ENCODE measurements at places on chromosomes 5 and 9.

DNA sequence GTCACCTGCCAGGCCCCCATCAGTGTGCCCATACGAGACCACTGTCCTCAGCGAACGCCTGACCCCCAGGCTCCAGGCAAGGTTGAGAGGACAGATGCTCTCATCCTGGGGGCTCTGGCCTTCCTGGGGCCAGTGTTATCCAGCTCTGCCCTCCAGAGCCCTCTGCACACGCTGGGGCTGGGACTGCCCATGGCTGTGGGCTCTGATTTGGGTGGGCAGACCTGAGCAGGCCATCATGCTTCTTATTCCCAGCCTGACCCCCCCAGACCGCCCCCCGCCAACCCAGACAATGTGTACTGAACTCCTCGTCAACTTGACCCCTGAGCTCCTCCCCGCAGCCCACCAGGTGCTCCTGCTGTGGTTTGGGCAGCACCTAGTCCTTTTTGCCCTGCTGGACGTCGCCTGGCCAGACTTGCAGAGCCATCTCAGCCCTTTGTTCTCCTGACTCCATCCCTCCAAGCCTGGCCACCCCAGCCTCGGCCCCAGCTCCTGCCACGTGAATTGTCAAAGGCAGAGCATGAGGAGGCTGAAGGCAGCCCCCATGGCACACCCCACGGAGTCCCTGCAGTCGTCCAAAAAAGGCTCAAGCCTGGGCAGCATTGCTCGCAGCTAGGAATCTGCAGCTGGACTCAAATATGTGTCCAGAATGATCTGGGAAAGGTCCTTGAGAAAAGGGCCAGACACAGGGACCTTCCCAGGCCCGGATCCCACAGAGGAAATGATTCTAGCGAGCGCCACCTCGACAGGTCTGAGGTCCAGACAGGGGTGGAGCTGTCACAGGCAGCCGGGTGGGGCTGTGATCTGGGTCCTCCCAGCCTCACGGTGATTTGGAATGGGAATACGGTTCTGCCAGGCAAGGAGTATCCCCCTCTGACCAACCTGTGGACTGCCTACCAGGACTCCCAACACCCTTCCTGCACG lies 87.0 kb downstream of the ADAMTS2 start:
- no peak for DNase-seq
- no peak overlapping the region for H3K4me3 ChIP-seq
- no peak overlapping the region for H3K27ac ChIP-seq
- peaks cover 27% of the 10 kb centered on the region for H3K27me3 ChIP-seq

DNA sequence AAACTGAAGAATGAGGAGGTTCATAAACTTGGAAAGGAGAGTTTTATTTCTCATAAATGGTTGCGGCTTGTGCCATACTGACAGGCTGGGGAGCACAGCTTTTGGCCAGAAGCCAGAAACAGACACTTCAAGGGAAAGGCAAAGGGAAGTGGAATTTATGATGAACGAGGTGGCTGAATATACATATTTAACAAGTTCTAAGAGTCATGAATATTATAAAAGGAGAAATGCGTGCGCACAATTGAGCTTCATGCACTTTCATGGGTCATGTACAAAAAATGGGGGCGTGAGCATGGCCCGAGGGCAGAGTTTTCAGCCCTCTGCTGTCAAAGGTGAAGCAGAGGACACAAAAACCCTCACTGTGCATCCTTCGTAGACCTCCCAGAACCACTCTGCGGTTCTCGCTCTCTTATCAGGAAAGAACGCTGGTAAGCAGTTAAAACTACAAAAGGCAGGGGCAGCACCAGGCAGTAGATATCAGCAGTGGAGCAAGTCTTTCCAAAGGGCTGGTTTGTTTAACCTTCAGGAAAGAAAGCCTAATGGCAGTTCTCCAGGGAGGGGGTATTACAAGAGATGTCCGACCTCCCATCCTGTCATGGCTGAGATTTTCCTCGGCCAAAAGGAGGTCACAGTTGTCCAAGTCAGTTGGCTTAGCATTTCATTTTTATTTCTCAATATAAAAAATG lies 29.0 kb downstream of the AUH start:
- H3K36me3 ChIP-seq, result peaks cover 6% of the 10 kb centered on the region
- H3K27ac ChIP-seq, result no peak overlapping the region
- H3K4me3 ChIP-seq, result no peak overlapping the region
- H3K4me1 ChIP-seq, result peaks cover 16% of the 10 kb centered on the region

GRCh38 chr9:127562841-127563401 lies 49.2 kb upstream of the STXBP1 start:
- DNase-seq, result no peak
- H3K4me3 ChIP-seq, result no peak overlapping the region
- H3K36me3 ChIP-seq, result peaks cover 2% of the 10 kb centered on the region
- no peak overlapping the region for H3K27ac ChIP-seq
- peaks cover 37% of the 10 kb centered on the region for H3K4me1 ChIP-seq

DNA sequence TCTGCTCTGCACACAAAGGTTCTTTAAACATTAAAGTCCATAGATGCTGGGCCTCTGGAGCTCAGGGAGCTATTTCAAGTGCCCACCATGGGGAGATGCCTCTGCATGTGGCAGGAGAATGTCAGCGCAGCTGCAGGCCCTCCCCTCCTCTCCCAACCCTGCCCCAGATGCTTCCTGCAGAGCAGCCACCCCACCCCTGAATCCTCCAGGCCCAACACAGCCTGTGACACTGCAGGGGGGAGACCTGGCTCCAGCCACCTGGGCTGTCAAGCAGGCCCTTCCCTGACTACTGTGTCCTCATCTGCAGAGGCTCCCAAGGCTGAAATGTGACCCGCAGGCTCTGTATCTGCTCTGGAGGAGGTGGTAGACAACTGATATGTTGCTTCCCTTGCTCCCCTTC lies 213.9 kb downstream of the GABBR2 start:
- DNase-seq, result no peak
- H3K4me3 ChIP-seq, result no peak overlapping the region
- H3K36me3 ChIP-seq, result no peaks in the 10 kb centered on the region
- H3K4me1 ChIP-seq, result no peaks in the 10 kb centered on the region
- H3K27ac ChIP-seq, result no peak overlapping the region

GRCh38 chr5:68384936-68385594 lies 169.5 kb downstream of the PIK3R1 start:
- H3K4me1 ChIP-seq, result peaks cover 17% of the 10 kb centered on the region
- no peak overlapping the region for H3K27ac ChIP-seq
- no peak overlapping the region for H3K4me3 ChIP-seq

GRCh38 chr9:133163504-133164172 lies at the start of gene GBGT1:
GBGT1 (minus strand) TSS chr9:133163914; CDS start chr9:133162412, 1,502 bp downstream.
- H3K4me3 ChIP-seq, result peak within 1 kb of the TSS; percentile 71
- H3K4me1 ChIP-seq, result no peaks in the 10 kb centered on the region
- no peaks in the 10 kb centered on the region for H3K36me3 ChIP-seq
- H3K27me3 ChIP-seq, result no peaks in the 10 kb centered on the region
- H3K27ac ChIP-seq, result peak within 1 kb of the TSS; percentile 42

DNA sequence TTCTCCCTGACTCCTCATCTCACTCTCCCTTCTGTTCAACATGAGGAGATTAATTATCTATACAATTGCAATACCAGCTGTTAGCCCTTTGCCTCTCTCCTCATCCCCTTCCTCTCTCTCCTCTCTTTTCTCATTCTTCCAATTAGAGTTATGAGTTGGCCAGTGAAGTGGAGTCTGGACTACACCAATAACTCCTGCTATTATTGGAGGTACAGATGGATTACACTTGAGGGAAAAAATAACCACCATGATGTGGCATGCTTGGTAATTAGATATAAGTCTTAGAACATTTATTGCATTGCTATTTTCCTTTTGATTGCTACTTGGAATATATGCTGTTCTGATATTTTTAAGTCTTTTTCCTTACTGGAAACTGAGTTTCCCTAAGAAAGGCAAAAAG lies 159.2 kb downstream of the FRMD3 start:
- H3K36me3 ChIP-seq, result no peaks in the 10 kb centered on the region
- H3K27me3 ChIP-seq, result no peaks in the 10 kb centered on the region
- H3K4me1 ChIP-seq, result no peaks in the 10 kb centered on the region
- no peak overlapping the region for H3K4me3 ChIP-seq
- no peak overlapping the region for H3K27ac ChIP-seq

GRCh38 chr5:95284572-95285408 lies at the start of gene MCTP1:
MCTP1 (minus strand) TSS chr5:95285094.
- peaks cover 5% of the 10 kb centered on the region for H3K4me1 ChIP-seq
- no peak within 1 kb of the TSS for H3K27ac ChIP-seq
- peaks cover 81% of the 10 kb centered on the region for H3K27me3 ChIP-seq

DNA sequence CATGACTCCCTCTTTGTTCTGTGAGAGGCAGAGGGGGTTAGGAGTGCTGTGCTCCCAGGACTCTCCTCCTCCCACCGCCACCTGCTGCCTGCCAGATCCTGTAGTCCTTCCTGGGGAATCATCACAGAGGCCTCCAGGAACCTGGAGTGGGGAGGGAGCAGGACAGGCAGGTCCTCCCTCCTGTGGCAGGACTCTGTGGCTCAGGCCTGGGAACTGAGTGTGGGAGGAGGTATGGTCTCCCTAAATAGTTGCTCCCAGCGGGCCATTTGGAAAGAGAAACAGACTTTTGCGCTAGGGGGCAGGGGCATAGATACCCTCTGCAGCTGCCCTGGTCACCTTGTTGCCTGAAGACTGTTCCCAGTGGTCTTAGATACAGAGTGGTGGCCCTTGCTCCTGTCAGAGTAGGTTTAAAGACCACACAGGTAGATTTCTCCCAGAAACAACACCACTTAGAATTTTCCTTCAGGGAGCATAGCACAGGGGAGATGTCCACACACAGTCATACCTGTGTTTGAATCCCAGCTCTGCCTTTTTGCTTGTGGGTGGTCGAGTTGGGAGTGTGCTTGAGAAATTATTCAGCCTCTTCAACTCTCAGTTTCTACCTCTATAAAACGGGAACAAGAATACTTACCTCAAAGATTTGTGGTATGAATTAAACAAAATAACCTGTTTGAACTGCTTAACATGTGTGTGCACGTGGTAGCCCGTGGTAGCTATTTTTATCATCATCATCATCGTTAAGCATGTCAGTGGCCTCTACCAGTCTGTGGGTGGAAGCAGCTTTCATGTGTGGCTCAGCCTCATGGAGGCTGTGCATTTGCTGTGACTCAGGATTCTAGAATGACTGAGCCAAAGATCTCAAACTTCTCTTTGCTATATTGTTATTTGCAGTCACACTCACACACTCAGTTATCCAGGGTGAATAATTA lies 55.8 kb downstream of the SLC22A5 start:
- H3K36me3 ChIP-seq, result peaks cover 61% of the 10 kb centered on the region
- H3K27ac ChIP-seq, result peak overlapping the region; percentile 94
- H3K4me3 ChIP-seq, result peak overlapping the region; percentile 73
- peaks cover 96% of the 10 kb centered on the region for H3K4me1 ChIP-seq

Data from central memory CD8-positive, alpha-beta T cell (primary cell).